ENCODE measurements at places on chromosomes 11 and 22. TPM values are rescaled to one million over a fixed set of nuclear protein-coding genes. Genes with fewer than 3 reads are reported as not detected.

DNA sequence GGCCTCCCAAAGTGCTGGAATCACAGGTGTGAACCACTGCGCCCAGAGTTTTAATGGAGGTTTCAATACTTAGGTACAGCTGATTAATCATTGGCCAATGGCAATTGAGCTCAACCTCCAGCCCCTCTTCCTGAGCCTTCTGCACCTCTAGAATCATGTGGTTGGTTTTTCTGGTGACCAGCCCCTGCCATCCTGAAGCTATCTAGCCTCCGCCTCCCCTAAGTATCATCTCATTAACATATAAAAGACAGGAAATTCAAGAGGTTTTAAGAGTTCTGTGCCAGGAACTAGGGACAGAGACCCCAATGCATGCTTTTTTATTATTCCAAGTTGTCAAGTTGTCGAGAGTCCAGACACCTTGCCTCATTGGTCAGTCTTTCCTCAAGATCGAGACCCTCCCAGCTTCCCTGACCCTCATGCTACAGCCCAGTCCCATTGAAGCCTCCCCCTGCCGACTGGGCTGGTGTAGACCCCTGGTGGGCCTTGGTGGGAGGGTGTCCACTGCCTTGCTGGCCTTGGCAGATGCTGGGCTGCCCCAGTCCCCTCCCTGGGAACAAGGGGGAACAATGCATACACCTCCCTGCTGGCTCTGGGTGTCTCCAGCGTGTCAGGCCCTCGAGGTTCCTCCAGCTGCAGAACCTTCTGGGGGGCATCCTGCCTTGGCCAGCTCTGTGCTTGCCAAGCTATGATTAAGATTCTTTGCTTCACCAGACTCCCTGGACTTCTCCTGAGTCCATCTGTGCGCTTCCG, 148.0 kb downstream of the CTTN start:
- DNase-seq: no peak

GRCh38 chr11:126293726-126294125, 10.1 kb upstream of the DCPS start:
- no peak for DNase-seq

DNA sequence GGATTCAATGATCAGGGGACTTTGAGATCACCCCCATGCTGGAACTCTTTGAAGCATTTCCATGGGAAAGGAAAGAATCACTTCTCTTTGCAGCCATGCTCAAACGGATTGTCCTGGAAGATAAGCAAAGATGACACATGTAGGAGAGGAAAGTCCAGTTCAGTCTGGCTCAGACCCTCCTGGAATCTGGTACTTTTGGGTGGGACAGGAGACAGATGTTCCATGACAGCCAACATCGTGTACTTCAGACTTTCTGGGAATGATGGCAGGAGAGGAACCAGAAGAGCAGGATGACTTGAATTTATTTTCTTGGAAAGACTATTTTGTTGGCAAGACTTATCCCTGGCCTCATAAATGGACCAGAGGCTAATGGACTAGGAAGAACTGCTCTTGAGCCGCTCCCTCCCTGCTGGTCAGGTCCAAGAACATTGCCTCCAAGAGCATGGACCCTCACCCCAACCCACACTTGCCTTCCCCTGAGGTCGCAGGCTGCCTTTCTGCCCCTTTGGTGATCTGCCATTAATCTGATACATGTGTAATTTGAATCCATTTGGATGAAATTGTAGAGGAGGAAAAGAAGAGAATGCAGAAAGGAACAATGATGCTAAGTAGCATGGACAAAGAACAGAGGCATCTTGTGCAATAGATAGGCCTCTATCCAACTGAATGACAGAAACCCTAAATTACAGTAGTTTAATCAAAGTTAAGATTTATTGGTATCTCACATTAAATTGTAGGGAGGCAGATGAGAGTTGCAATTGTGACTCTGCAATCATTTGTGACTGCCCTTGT, 201.0 kb downstream of the SNX19 start:
- DNase-seq: no peak

DNA sequence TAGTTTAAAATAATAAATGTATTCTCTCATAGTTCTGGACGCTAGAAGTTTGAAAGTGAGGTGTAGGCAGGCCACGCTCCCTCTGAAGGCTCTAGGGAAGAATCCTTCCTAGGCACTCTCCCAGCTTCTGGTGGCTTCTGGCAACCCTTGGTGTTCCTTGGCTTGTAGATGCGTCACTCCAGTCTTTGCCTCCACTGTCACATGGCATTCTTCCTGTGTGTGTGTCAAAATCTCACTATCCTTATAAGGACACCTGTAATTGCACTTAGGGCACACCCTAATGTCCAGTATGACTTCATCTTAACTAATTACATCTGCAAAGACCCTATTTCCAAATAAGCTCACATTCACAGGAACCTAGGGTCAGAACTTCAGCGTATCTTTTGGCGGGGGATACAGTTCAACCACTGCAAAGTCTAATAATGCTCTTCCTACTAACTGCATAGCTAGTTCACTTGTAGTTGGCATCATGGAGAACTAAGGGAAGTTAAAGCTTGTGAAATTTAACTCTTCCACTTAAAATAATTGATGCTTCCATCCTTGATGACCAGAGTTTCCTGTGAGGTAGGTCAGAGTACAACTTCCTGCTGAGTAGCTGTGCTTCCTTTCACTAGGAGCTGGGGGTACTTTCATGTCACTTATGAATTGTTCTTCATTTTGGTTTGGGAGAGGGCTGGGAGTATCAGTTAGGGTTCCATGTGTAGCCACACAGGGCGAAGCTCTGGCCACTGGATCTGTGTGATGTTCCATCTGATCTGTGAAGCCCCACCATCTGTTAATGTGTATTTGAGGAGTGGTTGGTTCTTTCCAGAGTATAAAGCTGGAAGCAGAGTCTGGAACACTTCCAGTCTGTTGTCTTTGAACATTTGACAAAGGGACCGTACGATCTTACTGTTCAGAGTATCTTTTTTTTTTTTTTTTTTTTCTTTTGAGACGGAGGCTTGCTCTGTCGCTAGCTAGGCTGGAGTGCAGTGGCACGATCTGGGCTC, 10.5 kb downstream of the YWHAH start:
- no peak for DNase-seq

DNA sequence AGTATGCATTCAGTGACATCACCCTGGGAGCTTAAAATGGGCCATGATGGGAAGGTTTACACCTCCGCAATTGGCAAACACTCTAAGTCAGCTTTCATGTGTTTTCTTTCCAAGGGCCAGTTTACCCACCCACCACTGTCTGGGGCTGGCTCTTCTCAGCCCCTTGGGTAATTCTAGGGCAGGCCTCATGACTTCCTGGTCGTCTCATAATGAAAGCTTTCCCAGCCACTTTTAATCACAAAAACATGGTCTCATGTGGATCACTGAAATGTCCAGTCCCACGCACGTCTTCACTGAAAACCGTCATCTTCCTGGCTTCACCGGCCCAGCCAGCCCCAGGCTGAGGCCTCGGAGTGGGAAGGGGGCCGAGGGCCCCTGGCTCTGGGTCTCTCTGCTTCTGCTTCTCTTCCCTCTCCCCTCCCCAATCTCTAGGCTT, 58.5 kb upstream of the ANO1 start:
- peak; percentile 25 for DNase-seq

The ANGPTL5 gene
- polyA plus RNA-seq: not detected

DNA sequence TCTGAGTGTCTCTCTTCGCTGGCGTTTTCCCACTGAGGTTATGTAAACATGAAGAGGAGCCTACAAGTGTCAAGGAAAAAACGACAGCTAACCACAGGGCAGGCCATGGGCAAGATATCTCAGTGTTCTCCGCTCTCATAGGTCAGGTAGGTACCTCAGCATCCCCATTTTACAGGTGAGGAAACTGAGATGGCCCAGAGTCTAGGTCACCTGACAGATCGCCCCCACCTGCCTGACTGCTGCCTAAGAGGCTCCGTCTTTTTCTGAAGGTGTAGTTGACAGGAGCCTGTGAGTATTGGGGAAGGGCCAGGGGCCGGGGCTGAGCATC, 847 bp upstream of the NDUFA6 start:
- no peak for DNase-seq

DNA sequence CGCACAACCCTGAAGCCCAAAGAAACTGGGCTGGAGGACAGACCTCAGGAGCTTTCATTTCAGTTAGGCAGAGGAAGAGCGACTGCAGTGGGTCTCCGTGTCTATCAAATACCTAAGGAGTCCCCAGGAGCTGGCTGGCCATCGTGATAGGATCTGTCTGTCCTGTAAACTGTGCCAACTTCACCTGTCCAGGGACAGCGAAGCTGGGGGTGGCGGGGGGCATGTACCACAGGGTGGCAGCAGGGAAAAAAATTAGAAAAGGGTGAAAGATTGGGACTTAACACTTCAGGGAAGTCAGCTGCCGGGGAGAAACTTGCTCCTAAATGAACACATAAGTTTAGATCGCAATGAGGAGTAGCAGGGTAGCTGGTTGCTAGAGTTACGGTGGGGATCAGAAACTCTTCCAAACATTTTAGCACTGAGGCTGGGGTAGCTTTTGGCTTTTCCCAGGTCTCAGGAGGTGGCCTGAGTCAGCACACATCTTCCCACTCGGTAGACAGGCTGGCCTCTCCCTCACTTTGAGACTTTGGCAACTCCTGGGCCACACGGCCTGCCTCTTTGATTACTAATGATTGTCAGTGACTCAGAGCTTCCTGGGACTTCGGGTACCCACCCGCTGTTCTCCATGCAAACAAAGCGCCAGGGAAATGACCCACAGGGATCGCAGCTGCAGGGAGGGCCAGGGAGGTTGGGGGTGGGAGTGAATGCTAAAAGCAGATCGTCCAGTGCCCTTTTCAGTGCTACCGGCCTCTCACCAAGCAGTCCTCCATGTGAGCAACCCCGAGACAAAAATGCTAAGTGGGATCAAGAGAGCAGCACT, 2.9 kb upstream of the MTFP1 start:
- peak; percentile 70 for DNase-seq

DNA sequence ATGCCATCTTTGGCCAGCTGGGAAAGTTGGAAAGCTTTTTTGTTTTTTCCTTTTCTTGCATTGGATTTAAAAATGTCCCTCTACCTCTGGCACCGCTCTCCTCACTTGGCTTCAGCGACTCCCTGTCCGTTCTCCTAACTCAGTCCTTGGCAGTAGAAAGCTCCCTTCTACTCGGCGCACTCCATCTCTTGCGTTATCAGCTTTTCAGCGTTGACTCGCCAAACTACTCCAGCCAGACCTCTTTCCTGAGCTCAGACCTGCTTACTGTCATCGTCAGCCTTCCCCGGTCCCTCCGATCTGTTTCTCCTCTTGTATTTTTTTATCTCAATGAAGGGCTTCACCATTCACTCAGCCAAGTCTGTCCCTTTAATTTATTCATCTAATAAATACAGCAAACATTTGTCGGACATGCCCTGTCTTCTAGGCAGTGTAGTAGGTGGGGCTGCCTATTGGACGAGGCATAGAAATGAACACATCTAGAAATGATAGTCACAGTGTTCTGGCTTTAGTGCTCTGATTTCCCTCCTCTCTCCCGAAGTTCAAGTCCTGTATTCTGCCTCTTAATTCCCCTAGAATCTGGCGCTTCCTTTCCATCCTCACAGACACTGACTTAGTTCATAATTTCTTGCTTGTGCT, 839 bp downstream of the CEP164 start:
- DNase-seq: peak; percentile 18

DNA sequence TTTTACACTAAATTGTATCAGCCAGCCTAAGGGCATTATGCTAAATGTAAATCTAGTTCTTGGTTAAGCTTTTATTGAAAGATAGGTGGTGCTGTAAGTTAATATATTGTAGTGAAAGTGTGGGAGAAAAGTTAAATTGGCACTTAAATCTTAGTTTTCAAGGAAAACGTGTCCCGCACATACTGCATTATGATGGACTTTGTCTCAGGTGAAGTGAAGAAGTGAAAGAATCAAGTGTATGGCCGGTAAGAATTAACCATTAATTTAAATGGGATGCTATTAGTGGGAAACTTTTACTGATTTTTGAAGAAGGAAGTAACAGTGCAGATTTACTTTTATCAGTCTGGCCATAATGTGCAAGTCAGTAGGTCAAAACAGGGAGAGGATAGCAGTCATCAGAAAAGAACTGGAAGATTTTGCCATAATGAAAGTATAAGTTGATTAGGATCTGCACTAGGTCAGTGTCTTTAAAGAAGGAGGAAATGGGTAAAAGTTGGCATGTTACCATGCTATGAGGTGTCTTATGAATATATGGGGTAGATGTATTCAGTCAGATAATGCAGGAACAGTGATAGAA, 81.6 kb downstream of the PDHX start:
- DNase-seq: no peak

The SC5D gene
- polyA plus RNA-seq: 14.6 TPM

DNA sequence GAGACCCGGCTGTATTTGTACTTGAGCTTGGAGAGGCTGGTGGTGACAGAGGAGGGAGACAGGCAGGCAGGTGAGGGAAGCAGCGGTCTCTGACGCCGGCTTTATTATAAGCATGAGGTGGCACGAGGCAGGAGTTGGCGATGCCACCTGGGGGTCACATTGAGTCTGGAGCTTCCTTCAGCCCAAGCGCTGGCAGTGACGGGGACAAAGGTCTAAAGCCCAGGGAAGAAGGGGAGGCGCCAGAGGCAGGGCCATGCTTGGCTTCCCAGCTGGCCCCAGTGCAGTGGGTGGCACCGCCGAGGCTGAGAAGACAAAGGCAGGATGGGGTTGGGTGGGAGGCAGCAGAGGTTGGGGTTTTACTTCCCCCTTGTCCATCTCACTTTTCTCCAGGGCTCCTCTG, 4.5 kb downstream of the FXYD2 start:
- DNase-seq: no peak

DNA sequence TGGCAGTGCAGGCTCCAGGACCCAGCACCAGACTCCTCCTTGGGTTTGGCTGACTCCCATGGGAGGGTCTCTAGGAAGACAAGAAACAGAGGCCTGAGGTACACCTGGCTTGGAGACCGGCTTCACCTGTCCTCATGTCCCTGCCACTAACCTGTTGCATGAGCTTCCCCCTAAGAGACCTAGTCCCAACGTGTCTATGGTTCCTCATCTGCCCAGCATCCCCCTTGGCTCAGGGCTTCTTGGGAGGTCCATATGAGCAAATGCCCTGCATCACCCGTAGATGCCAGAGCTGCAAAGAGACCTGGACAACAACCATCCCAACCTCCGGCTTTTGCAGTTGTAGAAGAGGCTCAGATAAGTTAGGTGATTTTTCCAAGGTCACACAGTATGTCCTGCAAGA, 123.5 kb downstream of the BUD13 start:
- DNase-seq: no peak

The TRIM51 gene
- polyA plus RNA-seq: not detected

The PANX3 gene
- not detected for polyA plus RNA-seq

GRCh38 chr11:75574698-75575602, 12.9 kb downstream of the SERPINH1 start:
- DNase-seq: no peak

DNA sequence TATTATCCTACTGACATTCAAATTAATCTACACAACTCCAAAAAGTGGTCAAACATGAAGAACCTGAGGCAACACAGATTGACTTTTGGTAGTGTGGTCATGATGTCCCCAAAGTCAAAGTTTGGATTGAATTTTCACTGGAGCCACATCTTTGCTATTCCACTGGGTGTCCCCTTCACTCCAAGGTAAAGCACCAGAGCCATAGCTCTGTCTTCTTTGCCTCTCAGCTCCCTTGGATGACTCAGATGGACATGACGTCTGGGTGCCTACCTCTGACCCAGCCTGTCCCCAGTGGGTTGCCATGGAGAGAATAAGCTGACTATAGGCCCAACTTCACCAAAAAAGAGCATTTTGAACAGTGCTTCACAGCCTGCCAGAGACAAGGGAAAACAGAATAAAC, 57.4 kb upstream of the ARHGAP42 start:
- DNase-seq: no peak

Measured in BJ (cell line).